ENCODE measurements at places on chromosomes 6 and 20.

- DNase-seq, result no peak
These were observed 643.0 kb upstream of the CITED2 start for GRCh38 chr6:140017470-140017869.

- DNase-seq, result no peak
These were observed 365.0 kb upstream of the CHD6 start for GRCh38 chr20:41983159-41983558.

DNA sequence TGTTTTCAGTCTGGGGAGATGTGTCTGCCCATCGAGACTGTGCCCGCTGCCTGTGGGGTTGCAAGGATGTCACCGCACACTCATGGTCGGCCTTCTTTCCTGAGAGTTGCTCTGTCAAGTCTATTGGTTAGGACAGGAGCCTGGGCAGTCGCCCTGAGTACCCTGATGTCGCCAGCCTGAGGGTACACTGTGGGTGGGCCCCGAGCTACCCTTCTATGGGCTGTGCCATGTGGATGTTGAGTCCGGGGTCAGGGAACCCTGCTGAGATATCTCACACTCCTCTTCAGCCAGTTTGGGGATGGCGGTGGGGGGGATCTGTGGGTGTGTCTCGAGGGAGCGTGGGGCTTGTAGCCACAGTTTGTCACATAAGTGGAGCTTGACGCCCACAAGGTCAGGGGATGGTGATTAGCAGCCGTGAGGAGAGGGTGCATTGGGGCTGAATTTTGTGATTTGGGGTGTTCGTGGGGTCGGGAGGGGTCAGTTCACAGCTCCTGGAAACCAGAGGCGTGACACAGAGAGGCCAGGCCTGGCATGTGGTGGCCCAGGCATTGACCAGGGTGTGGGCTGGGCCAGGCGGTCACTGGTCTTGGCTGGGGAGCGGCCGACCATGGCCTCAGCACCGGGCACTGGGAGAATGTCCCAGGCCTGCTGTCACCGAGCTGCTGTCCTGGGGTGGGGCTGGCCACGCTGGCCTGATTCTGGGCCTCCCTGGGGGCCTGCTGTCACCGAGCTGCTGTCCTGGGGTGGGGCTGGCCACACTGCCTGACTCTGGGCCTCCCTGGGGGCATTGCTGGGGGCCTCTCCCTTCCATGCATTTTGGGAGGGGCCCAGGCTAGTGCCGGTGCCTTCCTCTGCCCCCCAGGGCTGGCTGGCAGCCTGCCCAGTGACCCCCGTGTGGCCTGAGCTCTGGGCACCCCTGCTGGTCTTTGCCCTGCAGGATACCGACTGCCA, 1.6 kb upstream of the NPBWR2 start:
- no peak for DNase-seq

GRCh38 chr6:30216096-30216495, 2.9 kb upstream of the TRIM26 start:
- no peak for DNase-seq

GRCh38 chr6:93017213-93017612, 402.1 kb downstream of the EPHA7 start:
- no peak for DNase-seq

GRCh38 chr6:23505026-23505425, 621.0 kb upstream of the NRSN1 start:
- DNase-seq, result no peak

DNA sequence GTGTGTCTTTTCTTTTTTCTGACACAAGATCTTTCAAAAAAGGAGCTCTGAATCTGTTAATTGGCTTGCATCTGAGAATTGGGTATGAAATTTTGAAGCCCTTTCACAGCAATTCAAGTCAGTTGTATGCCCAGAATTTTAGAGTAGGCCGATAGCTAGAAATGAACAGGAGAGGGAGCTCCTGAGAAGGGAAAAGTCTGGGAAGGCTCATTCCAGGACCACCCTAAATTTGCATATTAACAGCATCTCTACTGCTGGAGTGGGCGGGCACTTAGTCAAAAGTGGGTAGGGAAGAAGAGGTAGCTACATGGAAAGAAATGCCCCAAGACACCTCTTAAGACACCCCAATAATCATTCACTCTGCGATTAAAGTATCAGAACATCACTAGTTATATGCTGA, 928.3 kb downstream of the TBC1D32 start:
- DNase-seq, result no peak

DNA sequence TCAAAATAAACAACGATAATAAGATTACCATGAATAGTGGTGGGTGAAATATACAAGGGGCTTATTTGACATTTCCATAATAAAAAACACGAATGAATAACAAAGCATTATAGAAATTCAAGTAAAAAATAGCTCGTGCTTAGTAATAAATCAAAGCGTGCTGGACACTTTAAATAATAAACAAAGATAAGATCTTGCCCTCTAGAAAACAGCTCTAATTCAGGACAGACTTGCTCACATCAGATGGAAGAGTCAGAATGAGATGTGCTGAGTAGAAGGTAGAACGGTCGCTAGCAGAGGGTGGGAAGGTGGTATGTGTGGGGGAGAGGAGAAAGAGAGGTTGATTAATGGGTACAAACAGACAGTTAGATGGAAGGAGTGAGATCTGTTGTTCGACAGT, 27.3 kb downstream of the PSMB1 start:
- DNase-seq, result no peak

DNA sequence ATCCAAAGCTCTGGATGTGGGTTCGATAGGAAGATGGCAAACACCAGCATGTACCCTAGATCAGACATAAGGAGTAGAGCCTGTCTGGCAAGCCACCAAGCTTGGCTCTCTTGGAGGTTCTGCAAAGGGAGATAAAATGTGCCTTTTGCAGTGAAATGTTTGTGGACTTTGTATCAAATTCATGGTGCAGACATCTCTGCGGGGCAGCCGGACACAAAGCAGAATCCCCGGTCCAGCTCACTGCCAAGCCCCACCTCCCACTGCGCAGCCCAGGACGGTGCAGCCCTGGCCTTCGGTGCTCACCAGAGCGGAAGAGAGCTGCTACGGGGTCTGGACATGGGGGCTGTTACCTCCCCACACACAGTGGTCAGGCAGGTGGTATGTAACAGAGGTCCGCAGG, 333.6 kb upstream of the JARID2 start:
- no peak for DNase-seq

GRCh38 chr6:44096612-44097011, 30.6 kb downstream of the MRPL14 start:
- no peak for DNase-seq

DNA sequence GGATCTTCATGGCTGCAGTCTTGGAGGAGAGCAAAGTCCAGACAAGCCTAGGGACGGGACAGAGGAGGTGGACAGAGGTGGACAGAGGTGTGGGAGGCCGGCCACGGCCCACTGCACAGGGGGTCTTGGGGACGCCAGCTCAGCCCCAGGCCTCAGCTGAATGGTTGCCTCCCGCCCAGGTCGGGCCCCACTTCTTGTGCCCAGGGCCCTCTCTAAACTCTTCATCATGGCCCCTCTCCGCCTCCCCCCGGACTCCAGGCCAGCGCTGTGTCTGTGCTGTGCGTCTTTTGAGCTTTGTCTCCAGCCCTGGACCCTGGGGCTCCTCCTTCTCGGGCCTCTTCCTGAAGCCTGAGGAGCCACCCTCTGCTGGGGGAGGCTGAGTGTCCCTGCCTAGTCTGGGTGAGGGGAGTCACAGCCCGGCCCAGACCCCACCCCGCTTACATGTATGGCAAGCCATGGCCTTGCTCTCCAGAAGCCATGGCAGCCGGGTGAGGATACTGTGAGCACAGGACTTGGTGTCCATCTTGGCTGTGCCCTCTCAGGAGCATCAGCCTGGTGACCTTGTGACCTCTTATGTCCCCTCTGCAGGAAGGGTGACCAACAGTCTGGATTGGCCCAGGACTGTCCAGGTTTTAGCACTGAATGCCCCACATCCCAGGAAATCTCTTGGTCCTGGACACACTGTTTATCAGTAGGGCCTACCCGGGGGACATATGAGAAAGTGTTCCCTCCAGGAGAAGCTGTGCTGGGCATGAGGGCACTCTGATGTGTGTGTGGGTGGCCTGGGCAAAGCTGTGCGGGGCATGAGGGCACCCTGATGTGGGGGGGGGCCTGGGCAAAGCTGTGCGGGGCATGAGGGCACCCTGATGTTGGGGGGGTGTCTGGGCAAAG, 9.4 kb upstream of the NPBWR2 start:
- no peak for DNase-seq

GRCh38 chr20:57759724-57760123, 49.9 kb upstream of the PMEPA1 start:
- DNase-seq, result no peak

DNA sequence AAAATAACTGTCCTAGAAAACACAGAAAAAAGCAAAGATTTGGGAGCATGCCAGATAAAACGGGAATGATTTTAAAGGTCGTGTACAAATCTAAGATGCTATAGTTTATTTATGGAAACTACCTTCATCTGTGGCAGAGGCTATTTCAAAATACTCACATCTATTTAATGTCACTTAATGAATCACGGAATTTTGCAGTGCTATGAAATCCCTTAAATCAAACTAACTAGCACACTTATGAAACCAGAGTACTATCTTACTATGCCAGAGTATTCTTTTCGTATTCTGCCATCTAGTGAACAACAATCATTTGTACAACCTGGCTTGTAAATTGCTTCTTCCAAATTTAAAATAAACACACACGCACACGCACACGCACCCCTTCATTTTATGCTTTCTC, 77.9 kb upstream of the BMP5 start:
- peak; percentile 13 for DNase-seq

DNA sequence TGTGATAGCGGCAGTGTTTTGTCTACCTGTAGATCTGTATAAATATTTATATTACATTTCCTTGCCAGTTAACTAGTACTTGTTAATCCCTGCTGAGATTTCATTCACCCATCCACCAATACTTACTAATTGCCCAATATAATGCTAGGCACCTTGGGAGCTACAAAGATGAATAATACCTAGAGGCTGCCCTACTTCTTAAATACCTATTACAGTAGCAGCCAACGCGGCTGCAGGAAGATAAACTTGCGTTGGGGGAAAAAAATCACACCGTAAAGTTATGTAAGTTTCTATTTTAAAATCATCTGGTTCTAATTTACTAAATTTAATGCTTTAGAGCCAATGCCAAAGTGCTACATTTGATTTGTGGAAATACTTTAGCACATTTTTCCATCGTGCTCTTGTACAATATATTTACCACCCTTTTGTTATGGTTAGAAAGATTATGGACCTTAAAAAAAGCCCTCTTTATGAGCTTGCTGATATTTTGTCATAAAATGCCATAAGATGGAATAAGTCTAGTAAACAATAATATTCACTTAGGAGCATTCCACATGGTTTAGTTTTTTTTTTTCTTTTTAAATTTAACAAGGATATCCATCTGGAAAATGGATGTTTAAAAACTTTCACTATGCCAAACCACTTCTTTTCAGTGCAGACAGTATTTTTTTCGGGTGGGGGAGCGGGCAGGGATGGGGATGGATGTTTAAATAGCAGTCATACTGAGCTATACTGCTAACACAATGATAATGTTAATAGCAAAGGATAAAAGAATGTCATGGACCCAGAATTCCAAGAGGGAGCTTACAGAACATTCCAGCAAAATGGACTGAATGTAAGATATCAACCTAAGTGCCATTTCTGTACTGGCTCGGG, 13.2 kb upstream of the NEDD9 start:
- DNase-seq, result no peak

GRCh38 chr20:58619864-58620431, 31.1 kb upstream of the STX16 start:
- DNase-seq, result peak; percentile 59

DNA sequence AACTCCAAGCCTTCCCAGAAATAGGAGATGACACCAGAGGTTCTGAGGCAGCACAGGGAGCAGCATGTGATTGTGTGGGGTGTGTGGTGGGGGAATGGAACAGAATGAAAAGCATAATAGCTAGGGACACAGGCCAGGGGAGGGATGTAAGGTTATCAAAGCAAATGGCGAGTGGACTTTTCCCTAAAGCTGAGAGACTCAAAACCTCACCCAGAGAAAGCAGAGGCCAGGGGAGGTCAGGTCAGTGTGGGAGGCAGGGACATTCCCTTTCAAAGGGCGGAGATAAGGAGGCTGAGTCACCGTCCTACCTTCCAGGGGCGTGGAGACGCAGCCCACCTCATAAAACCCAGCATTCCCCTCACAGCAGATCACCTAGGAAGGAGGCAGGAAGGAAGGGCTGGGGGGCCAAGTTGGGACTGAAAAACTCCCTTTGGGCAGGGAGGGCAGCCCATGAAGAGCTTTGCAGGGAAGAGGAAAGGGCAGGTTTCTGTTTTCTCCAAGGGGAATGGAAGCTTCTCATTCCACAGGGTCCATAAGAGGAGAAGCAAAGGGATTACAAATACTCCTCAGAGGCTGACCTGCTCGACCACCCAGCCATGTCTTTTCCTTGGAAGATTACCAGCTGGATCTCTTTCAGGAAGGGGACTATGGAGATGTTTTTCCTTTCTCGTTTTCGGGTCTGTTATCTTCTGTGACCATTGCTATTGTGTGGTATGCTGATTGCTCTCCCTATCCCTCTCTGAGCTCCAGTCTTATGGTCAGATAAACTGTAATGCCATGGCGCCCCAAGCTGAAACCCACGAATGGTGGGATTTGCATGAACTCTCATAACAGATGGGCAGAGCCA, 9.6 kb upstream of the LY6G5C start:
- DNase-seq, result no peak

DNA sequence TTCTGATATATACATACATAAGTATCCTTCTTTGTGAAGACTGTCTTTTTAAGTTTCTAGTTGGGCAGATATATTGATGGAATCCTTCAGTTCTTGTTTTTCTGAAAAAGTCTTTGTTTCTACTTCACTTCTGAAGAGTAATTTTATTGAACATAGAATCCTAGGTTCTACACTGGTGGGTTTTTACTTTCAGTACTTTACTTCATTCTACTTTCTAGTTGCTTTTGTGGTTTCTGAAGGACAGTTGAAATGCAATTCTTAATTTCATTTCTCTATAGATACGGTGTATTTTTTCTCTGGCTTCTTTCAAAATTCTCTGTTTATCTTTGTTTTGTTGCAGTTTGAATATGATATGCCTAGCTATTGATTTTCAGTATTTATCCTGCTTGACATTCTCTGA, 105.3 kb downstream of the HMGCLL1 start:
- DNase-seq, result no peak

GRCh38 chr6:34196116-34196832, 40.4 kb upstream of the HMGA1 start:
- peak; percentile 40 for DNase-seq

- DNase-seq, result no peak
These were observed 41.7 kb upstream of the SIRPA start for GRCh38 chr20:1853473-1853872.

GRCh38 chr6:225907-226306, 66.4 kb upstream of the DUSP22 start:
- no peak for DNase-seq

All from NCI-H526 treated with DMSO at 0.1 percent for 48 hours (cell line).